Fibroblast of lung (primary cell): ENCODE measurements at places on chromosomes 12 and 14. TPM values are rescaled to one million over a fixed set of nuclear protein-coding genes. Genes with fewer than 3 reads are reported as not detected.

Gene KLHL33
- 0.26 and 1.5 TPM in 2 replicates for total RNA-seq

Gene MGP
- total RNA-seq: 2.0 and 38.0 TPM in 2 replicates

Gene A2M
- 95.0 and 239 TPM in 2 replicates for total RNA-seq

Gene PTPN6
- 0.26 TPM in 1 of 2 replicates, not detected in the other for total RNA-seq

Gene MYF5
- total RNA-seq: not detected in 2 replicates

Gene KRT72
- not detected in 2 replicates for total RNA-seq

Gene AMHR2
- not detected in 2 replicates for total RNA-seq

Gene KLRC1
- under 0.01 TPM in 1 of 2 replicates, not detected in the other for total RNA-seq

Gene MIPOL1
- total RNA-seq: 8.6 and 9.0 TPM in 2 replicates

Gene GPRC5D
- total RNA-seq: not detected in 2 replicates

Gene TAS2R7
- total RNA-seq: not detected in 2 replicates

Gene CCDC177
- not detected in 2 replicates for total RNA-seq

Gene AKAP5
- total RNA-seq: 0.17 and 0.26 TPM in 2 replicates

Gene CCDC38
- not detected in 2 replicates for total RNA-seq

Gene SLC16A7
- 44.2 and 110 TPM in 2 replicates for total RNA-seq

Gene KRT1
- not detected in 2 replicates for total RNA-seq

Gene SRGAP1
- 17.5 and 30.2 TPM in 2 replicates for total RNA-seq

Gene TSHR
- total RNA-seq: not detected in 2 replicates

Gene PAPLN
- total RNA-seq: 6.9 and 9.5 TPM in 2 replicates

Gene CLEC4C
- total RNA-seq: not detected in 2 replicates

Gene ZNF891
- total RNA-seq: 1.0 and 1.2 TPM in 2 replicates

Gene CLEC9A
- total RNA-seq: not detected in 2 replicates

Gene TMEM30B
- total RNA-seq: 0.51 and 0.83 TPM in 2 replicates

Gene DBX2
- not detected in 2 replicates for total RNA-seq

Gene NGB
- not detected in 2 replicates for total RNA-seq

Gene CACNA1C
- 7.4 and 11.4 TPM in 2 replicates for total RNA-seq

Gene BRI3BP
- 2.5 and 2.6 TPM in 2 replicates for total RNA-seq

Gene IL31
- total RNA-seq: not detected in 2 replicates

Gene PLBD1
- total RNA-seq: 5.1 and 5.4 TPM in 2 replicates

Gene FGF6
- total RNA-seq: not detected in 2 replicates

Gene ADAM20
- total RNA-seq: 0.51 and 1.2 TPM in 2 replicates

Gene SIRT4
- total RNA-seq: 2.3 and 2.5 TPM in 2 replicates

Gene SLC6A12
- under 0.01 TPM in 1 of 2 replicates, not detected in the other for total RNA-seq

Gene SPIC
- total RNA-seq: not detected in 2 replicates

Gene CLMN
- 0.83 and 1.0 TPM in 2 replicates for total RNA-seq

Gene KRT5
- not detected in 2 replicates for total RNA-seq

Gene NGDN
- total RNA-seq: 46.9 and 51.9 TPM in 2 replicates

Gene BCL11B
- total RNA-seq: under 0.01 TPM in 2 replicates

Gene HVCN1
- total RNA-seq: 5.9 and 7.4 TPM in 2 replicates
